ENCODE measurements at places on chromosomes 4 and X. TPM values are rescaled to one million over a fixed set of nuclear protein-coding genes. Genes with fewer than 3 reads are reported as not detected.

- no peak overlapping the region for H3K27ac ChIP-seq
- H3K27me3 ChIP-seq: no peaks in the 10 kb centered on the region
Observed at GRCh38 chr4:114236171-114236769, 256.8 kb upstream of the ARSJ start.

GRCh38 chr4:99028187-99028586 is 32.7 kb downstream of the METAP1 start:
- H3K27ac ChIP-seq: no peak overlapping the region
- no peak for DNase-seq
- H3K4me3 ChIP-seq: no peak overlapping the region
- peaks cover 44% of the 10 kb centered on the region for H3K4me1 ChIP-seq
- peaks cover 31% of the 10 kb centered on the region for H3K36me3 ChIP-seq

- no peak for DNase-seq
- H3K4me3 ChIP-seq: no peak overlapping the region
- H3K36me3 ChIP-seq: no peaks in the 10 kb centered on the region
- no peak overlapping the region for H3K27ac ChIP-seq
Observed at GRCh38 chrX:87571964-87572363, 54.4 kb downstream of the KLHL4 start.

- no peak overlapping the region for H3K27ac ChIP-seq
- no peak overlapping the region for H3K4me3 ChIP-seq
- H3K27me3 ChIP-seq: no peaks in the 10 kb centered on the region
- no peaks in the 10 kb centered on the region for H3K4me1 ChIP-seq
- H3K36me3 ChIP-seq: no peaks in the 10 kb centered on the region
Observed at GRCh38 chr4:176767183-176767582, 25.5 kb downstream of the VEGFC start.

DNA sequence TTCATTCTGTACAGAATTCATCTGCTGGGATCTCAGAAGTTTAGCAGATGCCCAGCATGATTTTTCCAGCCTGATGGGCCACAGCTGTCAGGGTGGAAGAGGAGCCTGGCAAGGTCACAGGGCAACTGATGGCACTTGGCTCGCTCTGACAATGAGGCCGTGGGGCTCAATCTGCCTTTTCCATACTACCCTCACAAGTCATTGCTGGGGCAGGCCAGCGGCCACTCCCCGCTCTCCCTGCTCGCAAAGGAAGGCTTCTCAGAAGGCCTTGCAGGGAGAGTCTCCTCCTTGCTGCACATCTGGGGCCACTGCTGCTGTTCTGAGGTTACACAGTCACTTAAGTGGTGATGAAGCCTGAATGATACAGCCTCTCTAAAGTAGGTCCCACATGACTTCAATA is 349.1 kb downstream of the NR3C2 start:
- H3K4me1 ChIP-seq: no peaks in the 10 kb centered on the region
- H3K4me3 ChIP-seq: no peak overlapping the region
- no peaks in the 10 kb centered on the region for H3K27me3 ChIP-seq
- DNase-seq: no peak
- no peak overlapping the region for H3K27ac ChIP-seq
- H3K36me3 ChIP-seq: no peaks in the 10 kb centered on the region

DNA sequence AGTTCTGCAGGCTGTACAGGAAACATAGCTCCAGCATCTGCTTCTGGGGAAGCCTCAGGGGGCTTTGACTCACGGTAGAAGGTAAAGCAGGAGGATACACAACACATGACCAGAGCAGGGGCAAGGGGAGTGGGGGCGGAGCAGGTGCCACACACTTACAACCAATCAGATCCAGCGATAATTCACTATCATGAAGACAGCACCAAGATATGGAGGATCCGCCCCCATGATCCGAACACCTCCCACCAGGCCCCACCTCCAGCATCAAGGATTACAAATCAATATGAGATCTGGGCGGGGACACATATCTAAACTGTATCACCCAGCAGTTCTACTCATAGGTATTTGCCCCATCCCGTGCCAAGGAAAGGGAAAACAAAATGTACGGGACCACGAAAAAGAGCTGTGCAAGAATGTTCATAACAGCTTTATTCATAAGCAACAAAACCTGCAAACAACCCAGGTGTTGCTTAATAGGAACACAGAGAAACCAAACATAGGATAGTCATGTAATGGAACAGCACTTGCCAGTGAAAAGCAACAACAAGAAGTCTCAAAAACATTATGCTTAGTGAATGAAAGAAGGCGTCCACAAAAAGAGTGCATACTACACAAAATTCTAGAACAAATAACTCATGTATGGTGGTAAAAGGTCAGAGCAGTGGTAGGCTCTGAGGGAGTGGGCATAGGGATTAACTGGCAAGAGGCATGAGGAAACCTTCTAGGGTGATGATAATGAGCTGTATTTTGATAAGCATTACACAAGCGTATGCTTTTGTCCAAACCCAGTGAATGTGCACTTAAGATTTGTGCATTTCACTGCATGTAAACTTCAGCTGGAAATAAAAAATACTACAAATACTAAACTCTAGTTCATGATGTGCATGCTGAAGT is 130.9 kb upstream of the FAM9B start:
- no peak overlapping the region for H3K27ac ChIP-seq
- no peaks in the 10 kb centered on the region for H3K36me3 ChIP-seq
- no peak overlapping the region for H3K4me3 ChIP-seq
- no peak for DNase-seq
- H3K4me1 ChIP-seq: no peaks in the 10 kb centered on the region

GRCh38 chrX:100289066-100289558 is 121.0 kb downstream of the PCDH19 start:
- DNase-seq: no peak
- H3K27me3 ChIP-seq: no peaks in the 10 kb centered on the region
- no peaks in the 10 kb centered on the region for H3K36me3 ChIP-seq
- no peak overlapping the region for H3K4me3 ChIP-seq

- no peak overlapping the region for H3K4me3 ChIP-seq
- H3K27ac ChIP-seq: no peak overlapping the region
Observed at GRCh38 chr4:44662623-44663005, 11.2 kb upstream of the YIPF7 start.

- H3K4me1 ChIP-seq: peaks cover 2% of the 10 kb centered on the region
- H3K27me3 ChIP-seq: no peaks in the 10 kb centered on the region
- H3K27ac ChIP-seq: no peak overlapping the region
- H3K4me3 ChIP-seq: no peak overlapping the region
- no peaks in the 10 kb centered on the region for H3K36me3 ChIP-seq
- no peak for DNase-seq
Observed at GRCh38 chrX:123740536-123740935, 7.7 kb upstream of the THOC2 start.

DNA sequence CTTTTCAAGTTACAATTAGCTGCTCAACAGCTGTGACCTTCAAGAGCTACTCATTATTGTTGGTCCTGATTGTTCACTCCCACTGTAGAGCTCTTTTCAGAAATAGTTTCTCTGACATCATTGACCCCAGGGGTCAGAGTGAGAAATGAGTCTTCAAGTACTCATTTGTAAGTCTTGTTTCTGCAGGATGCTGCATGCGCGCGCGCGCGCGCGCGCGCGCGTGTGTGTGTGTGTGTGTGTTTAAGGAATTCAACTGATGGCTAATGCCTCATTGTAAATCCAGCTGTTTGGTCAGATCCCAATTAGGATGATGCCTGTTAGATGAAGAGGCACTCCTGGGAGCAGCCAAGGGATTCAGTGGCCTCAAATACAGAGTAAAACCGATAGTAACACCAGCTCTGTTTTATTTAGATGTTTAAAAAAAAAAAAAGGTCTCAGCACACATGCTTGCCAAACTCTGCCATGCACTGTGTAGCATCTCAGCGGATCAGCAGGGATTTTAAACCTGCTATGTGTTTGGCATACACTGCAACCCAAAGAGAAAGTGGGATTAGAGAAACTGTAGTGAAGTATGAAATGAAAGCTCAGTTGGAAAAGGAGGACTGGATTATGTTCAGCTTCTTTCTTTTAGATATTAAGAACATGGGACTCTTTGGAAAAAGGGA is 332.3 kb downstream of the ADGRL3 start:
- no peaks in the 10 kb centered on the region for H3K36me3 ChIP-seq
- no peak for DNase-seq
- H3K4me3 ChIP-seq: no peak overlapping the region
- no peaks in the 10 kb centered on the region for H3K27me3 ChIP-seq
- H3K27ac ChIP-seq: no peak overlapping the region

GRCh38 chrX:22237479-22237878 is 35.2 kb upstream of the CBLL2 start:
- no peak overlapping the region for H3K4me3 ChIP-seq
- no peak for DNase-seq
- H3K36me3 ChIP-seq: no peaks in the 10 kb centered on the region
- no peak overlapping the region for H3K27ac ChIP-seq
- H3K27me3 ChIP-seq: no peaks in the 10 kb centered on the region
- H3K4me1 ChIP-seq: no peaks in the 10 kb centered on the region

GRCh38 chrX:9865804-9866472 is 79.7 kb downstream of the SHROOM2 start:
- no peak overlapping the region for H3K27ac ChIP-seq
- no peaks in the 10 kb centered on the region for H3K4me1 ChIP-seq
- no peaks in the 10 kb centered on the region for H3K27me3 ChIP-seq
- DNase-seq: no peak
- H3K36me3 ChIP-seq: no peaks in the 10 kb centered on the region

DNA sequence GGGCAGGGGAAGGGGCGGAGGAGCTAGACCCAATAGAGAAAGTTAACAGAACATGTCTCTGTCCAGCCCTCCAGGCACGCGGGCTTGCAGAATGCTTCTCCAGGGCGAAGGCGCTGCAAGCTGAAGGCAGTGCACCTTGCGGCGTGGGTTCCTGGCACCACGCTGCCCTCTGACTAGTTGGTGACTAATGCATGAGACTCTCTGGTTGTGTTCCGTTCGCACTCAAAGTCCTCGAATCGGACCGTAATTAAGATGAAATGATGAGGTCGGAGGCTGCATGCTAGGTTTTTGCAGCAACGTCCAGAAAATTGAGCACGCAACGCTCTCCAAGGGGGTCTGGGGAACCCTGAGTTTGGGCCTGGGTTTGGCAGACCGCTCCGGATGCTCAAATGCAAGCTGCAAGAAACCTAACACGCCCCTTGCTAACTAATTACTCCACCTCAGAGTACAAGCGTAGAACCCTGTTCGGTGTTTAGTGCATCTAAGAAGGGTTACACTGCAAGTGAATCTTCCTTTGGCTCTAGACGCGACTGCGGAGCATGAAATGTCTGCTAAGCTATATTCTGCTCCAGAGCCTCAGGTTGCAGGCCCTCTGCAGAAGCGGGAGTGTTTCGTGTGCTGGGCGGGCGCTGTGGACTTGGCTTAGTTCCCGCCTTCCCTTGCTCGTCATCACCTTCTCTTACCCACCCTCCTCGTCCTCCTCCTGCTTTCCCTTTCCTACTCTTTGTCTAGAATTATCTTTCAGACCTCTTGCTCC is 57.1 kb upstream of the NKAP start:
- H3K27ac ChIP-seq: no peak overlapping the region
- peaks cover 35% of the 10 kb centered on the region for H3K27me3 ChIP-seq
- H3K36me3 ChIP-seq: no peaks in the 10 kb centered on the region
- H3K4me3 ChIP-seq: no peak overlapping the region
- H3K4me1 ChIP-seq: no peaks in the 10 kb centered on the region
- DNase-seq: no peak

DNA sequence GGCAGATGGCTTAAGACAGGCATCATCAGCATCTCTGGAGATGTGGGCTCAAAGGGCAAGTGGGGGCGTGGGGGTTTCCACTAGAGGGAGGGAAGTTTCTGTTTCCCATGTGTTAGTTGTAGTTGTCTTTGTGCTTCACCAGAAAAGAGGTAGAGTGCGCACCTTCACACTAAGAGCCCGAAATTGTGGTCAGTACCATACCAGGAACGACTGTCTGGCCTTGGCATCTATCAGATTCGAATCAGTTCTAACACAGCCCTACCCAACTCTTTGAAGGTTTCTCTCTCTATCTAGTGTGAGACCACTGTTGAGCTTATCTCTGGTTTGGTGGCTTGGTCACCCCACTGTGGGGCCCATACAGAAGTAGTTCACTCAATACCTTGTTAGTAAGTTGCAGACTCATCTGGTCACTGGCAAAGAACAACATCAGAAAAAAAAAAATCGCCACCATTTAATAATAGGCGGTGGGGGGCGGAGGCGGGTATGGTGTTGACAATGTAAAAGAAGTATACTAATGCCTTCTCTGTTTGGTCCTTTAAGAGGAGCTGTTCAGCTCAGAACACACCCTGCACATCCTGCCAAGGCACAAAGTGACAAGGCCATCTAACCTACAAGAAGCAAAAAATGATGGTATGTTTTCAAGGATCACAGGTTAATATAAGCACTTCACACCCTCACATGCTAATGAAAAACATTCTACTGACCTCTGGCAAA is 71.1 kb downstream of the NYX start:
- DNase-seq: no peak
- no peak overlapping the region for H3K27ac ChIP-seq
- no peaks in the 10 kb centered on the region for H3K27me3 ChIP-seq
- no peaks in the 10 kb centered on the region for H3K36me3 ChIP-seq
- H3K4me1 ChIP-seq: no peaks in the 10 kb centered on the region

DNA sequence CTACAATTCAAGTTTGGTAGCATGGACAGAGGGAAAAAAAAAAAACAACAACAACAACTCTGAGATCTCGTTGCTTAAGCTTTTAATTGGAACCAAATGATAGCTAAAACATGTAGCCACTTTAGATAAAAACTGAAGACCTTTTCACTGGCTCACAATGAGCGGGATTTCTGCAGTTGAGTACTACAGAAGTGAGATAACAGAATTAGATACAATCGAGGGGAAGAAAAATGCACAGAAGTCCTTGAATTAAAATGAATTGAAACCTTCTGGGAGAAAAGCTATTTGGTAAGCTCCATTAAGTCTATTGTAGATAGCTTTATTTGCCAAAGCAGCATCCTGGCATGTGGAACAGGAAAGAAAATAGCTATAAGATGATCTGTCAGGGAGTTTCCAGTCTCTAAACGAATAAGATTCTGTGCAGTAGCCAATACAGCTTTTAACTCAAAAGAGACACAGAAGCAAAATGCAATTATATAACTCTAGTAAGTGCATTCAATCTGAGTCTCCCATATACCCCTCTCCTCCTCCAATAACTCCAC is 248.5 kb downstream of the ENOX2 start:
- H3K27me3 ChIP-seq: no peaks in the 10 kb centered on the region
- DNase-seq: no peak
- no peak overlapping the region for H3K27ac ChIP-seq
- no peaks in the 10 kb centered on the region for H3K36me3 ChIP-seq
- H3K4me1 ChIP-seq: no peaks in the 10 kb centered on the region

DNA sequence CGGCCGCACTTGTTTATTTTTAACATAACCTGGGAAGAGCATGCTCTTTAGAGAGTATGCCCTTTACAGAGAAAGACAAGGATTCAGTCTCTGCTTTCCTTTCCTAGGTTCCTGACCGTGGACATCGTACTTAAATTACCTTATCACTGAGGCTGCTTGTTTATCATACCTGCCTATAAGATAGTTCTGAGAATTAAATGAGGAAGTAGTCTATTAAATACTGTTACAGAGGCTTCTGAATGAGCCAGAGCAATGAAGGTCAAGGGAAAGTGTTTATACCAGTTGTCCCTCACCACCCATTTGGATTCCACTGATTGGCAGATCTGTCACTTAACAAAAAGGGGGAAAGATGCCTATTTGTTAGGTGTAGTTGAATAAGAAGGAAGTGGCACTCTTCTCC is 10.0 kb downstream of the TXLNG start:
- H3K4me3 ChIP-seq: no peak overlapping the region
- H3K36me3 ChIP-seq: peaks cover 67% of the 10 kb centered on the region
- no peaks in the 10 kb centered on the region for H3K4me1 ChIP-seq
- H3K27me3 ChIP-seq: no peaks in the 10 kb centered on the region

Gene CT45A3
- total RNA-seq: not detected

Gene ADGRL3
- total RNA-seq: 0.11 TPM

Gene TCP11X2
- total RNA-seq: not detected

Gene HPSE
- total RNA-seq: 0.22 TPM

Gene TENM3
- total RNA-seq: 0.02 TPM

Gene BRS3
- total RNA-seq: not detected

Gene HS6ST2
- total RNA-seq: not detected
